ENCODE measurements at places on chromosomes 4 and X.
A peak's percentile ranks its signal among the peaks of the same experiment; 100 is the strongest.

- no peak for DNase-seq
Measured at GRCh38 chr4:85408301-85408700, 66.6 kb upstream of the ARHGAP24 start.

- no peak for DNase-seq
Measured at GRCh38 chr4:83832110-83832825, 296.4 kb downstream of the GPAT3 start.

- DNase-seq, result no peak
Measured at GRCh38 chr4:8538703-8539567, 41.3 kb upstream of the GPR78 start.

GRCh38 chr4:8655411-8656184, 63.0 kb downstream of the CPZ start:
- no peak for DNase-seq

DNA sequence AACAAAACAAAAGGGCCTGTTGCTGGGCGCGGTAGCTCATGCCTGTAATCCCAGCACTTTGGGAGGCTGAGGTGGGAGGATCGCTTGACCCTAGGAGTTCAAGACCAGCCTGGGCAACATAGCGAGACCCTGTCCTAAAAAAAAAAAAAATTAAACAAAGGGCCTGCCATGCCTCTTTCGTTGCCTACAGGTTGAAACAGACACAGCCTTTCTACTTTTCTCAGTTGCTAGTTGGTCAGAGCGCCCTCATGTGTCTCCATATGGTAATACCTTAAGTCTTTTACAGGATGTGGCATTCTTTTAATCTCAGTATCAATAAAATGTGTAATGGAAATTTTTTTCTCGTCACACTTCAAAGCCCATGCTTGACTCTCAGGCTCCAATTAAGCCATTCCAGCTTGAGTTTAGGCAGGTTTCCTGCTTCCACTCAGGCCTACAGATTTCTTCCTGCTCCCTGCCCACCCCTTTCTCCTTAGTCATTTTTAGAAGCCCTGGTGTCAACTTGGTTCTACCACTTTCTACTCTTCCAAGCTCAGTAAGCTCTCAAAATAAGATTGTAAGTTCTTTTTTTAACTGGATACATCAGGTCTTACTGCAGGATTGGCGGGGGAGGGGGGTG, 4.6 kb upstream of the SOWAHD start:
- peak; percentile 23 for DNase-seq

GRCh38 chr4:87073199-87074120, 138.6 kb downstream of the AFF1 start:
- no peak for DNase-seq

DNA sequence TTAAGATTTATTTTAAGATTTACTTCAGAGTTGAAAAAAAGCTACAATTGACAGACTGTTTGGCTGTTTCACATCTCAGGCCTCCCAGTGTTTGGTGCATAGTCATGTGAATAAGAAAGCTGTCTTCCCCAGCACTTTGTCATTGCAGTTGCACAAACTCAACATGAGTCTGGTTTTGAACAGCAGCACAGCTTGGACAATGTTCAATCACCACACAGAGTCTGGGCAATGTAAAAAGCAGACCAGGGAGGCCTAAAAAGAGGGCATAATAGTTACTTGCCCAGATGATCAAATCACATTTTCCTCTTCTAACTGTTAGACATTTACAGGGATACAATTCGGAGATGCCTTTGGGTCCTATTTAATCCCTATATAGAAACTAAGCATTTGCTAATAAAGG, 1055.0 kb downstream of the RPA4 start:
- no peak for DNase-seq

DNA sequence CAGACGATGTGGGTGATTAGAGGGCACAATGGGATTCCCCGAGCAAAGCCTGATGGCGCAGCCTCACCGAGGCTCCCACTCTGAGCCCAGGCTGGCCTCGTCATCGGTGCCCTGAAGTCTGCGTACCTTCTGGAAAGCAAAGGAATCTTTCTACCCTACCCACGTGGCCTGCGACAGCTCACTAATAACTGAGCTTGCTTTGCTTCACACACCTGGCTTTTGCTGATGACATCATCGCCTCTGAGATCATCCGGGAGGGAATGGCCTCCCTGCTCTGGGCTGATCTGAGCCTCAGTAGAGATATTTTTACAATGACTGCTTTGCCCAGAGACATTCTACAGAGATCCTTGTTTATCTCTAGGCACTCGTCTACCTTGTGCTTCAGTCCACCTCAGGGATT, 45.4 kb upstream of the PDLIM3 start:
- DNase-seq, result no peak

GRCh38 chr4:53174823-53175222, 191.0 kb downstream of the SCFD2 start:
- no peak for DNase-seq

DNA sequence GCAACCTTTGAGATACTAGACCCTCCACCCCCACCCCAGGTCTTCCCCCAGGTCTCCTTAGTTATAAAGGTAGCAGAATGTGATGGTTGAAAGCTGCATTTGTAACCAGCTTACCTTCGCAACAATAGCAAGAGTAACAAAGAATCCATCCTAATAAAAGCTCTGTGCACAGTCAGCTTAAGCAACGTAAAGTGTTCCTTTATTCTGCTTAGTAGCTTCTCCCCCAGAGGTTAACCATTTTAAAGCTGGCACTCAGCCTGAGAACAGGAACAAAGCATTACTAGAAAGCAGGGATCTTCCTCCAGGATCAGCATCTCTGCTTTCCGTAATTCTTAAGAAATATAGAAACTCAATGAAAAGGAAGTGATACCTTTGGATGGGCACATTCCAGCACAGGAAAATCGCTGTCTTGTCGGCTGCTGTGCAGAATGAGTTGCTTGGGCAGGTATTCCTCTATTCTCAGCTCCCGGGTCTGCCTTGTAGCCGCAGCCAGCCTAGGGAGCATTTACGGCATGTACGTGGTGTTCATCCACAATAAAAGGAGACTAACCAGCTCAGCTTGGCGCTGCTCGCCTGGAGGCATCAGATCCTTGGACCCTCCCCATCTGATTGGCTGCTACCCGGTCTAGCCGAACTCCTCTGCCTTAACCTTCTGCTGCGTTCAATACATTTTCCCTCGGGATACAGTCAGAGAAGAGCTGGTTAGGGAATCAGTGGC, 113.0 kb upstream of the TLR3 start:
- peak; percentile 61 for DNase-seq

GRCh38 chrX:154730253-154730891, 20.5 kb downstream of the GAB3 start:
- DNase-seq, result no peak

DNA sequence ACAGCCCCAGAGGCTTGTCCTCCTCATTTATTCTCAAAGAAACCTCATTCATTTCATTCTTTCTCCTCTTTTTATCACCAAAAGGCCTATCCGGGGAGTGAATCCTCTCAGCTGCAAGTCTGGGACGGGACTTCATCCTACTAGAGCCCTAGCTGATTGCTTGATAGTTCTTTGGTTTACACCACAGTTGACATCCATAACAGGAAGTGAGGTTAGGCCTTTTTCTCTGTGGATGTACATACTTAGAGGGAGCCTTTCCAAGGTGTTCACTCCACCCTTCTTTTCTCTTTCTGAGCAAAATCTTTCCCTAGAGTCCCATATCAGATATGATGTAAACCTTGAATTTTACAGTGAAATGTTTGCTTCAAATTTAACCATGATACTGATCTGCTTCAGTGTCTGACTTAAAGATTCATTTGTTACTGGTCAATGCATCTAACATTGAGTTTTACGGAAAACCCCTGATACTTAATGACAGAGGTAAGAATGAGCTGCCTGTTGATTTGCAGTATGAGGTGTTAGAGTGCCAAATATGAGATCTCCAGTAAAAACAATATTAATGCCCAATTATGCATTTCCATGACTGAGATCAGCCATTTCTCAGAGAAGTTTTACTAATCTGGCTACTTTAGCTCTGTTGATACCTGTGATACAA, 16.8 kb upstream of the CXCL5 start:
- DNase-seq, result no peak

GRCh38 chrX:15930585-15930984, 76.0 kb upstream of the AP1S2 start:
- DNase-seq, result no peak

- no peak for DNase-seq
Measured at GRCh38 chrX:22889819-22890218, 109.9 kb upstream of the DDX53 start.

- DNase-seq, result no peak
Measured at GRCh38 chr4:128379860-128380259, 92.2 kb upstream of the PGRMC2 start.

- DNase-seq, result peak; percentile 85
Measured at GRCh38 chrX:39065051-39065871, 264.0 kb downstream of the MID1IP1 start.

DNA sequence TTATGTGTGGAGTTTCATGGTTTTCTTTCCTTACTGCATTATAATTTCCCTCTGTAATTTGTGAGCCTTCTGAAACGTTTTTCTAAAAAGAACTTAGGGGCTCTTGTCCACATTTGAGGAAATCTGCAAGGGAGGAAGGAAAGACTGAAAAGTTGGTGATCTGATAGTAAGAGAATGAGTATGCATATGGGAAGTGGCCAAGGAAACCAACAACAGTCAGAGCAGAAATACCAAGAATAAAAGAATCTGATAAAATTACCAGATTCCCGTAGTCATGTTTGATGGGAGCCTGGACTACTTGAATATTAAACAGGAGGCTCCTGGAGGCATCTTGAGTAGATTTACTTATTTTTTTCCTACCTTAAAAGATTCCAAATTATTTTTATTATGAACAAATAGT, 50.1 kb downstream of the MEPE start:
- no peak for DNase-seq

DNA sequence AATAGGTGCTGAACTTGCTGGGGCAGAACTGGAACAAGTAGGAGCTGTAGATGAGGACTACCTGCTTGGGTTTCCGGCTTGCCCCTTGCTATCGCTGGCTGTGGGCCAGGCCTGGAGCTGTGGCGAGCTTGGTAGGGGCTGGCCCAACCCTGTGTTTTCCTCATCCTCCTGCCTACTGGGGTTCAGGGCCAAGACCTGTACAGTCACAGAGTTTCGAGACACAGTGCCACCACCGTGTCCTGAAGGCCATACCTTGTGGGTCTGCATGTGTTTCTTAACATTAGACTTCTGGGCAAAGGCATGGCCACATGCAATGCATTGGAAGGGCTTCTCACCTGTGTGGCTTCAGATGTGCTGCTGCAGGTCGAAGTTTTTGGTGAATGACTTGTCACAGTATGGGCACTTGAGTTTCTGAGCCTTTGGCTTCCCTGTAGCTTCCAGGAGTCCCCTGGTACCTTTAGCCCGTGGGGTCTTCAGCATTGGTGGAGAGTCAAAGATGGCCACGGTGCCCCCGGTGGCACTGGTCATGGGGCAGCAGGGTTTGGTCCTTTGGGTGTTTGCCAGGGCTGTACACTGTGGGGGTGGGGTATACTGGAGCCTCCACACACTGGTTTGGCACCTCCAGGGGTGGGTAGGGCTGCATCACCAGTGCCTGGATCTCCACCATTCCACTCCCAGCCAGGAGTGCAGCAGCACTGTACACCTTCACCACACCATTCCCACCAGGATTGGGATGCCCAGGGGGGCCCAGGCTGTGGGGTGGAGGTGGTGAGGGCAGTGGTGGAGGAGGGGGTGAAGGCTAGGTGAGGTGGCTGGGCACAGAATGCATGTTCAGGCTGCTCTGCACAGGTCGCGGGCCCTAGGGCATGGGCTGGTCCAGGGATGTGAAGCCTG, 52.1 kb downstream of the CFAP299 start:
- no peak for DNase-seq

DNA sequence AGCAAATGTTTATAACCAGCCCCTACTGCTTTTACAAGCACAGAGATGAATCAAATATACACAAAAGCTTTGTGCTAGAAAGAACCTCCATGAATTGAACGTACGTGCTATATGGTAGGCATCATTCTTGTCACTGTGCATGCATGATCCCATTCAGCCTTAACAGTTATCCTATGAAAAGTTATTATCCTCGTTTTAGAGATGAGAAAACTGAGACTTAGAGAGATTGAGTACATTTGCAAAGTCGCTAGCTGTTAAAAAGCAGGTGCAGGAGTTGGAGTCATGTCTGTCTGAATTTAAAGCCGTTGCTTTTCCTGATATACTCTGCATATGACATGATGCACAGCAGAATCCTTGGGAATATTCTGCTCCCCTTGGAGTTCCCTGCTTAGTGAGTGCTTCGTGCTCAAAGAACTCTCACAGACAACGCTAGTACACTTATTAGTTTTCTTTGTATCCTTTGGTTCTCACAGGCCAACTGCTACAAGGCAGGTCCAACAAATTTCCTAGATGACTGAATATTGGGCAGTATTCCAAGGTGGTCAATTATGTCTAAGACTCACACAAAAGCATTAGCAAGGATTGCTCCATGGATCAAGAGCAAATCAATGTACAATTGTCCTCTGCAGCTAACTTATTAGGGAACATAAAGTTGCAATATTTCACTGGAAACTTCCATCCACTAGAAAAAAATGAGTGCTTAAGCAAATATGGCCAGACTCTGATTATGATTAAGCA, 42.8 kb upstream of the TRIM2 start:
- no peak for DNase-seq

GRCh38 chr4:47499700-47500099, 14.6 kb downstream of the ATP10D start:
- DNase-seq, result no peak

DNA sequence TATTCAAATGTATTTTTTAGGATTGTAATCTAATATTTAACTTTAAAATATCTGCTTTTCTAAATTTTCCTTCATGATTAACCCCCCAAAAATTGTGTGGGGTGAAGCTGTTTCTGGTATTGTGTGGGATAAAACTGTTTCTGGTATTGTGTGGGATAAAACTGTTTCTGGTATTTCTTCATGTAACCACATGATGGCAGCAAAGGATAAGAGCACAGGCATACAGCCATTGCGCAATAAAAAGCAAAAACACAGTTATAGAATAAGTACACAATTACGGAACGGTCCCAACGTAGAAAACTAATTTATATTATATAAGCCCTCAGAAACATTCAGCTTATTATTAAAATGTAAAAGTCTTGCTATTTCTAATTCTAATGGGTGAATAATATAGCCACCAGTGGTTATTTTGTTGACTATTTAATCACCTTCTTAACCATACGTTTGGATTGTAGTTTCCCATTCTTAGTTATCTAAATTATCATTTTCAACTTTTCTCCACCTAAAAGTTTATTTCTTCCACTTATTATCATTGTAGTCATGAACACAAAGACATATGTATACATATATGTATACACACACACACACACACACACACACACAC, 333.9 kb upstream of the FSTL5 start:
- DNase-seq, result no peak

DNA sequence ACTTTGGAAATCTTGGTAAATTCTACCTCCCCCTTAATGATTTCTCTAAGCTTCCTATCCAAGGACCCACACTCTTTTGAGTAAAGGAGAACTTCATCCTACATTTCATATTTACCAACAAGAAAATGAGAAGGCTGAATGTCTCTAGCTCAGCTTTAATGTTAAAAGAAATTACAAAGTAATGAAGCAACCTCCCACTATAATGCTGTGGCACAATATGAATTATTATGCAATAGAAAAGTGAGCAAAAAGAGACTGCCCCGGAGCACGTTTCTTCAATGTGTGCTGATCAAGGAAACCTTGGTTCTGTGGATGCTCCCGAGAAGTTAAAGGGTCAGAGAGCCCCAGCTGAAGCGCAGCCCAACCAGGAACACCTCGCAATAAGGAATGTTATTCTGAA, 9.1 kb upstream of the TBC1D1 start:
- no peak for DNase-seq

GRCh38 chr4:6269616-6270511, at the start of gene WFS1:
TSS of gene WFS1 (plus strand) at chr4:6269850. CDS start at chr4:6277456, 7,606 bp downstream.
- DNase-seq, result peak; percentile 79
